ENCODE measurements at places on chromosomes 12 and 14. TPM values are rescaled to one million over a fixed set of nuclear protein-coding genes. Genes with fewer than 3 reads are reported as not detected.

PRIM1 gene
- total RNA-seq, result 30.2 TPM

FIGNL2 gene
- 1.2 TPM for total RNA-seq

ITGB7 gene
- total RNA-seq, result 382 TPM

HVCN1 gene
- 6.4 TPM for total RNA-seq

Measured in CD4-positive, alpha-beta memory T cell (primary cell).